CD4-positive, alpha-beta T cell treated with Interferon alpha-2 for 1 hour (primary cell): ENCODE measurements at places on chromosomes 4 and X.

GRCh38 chr4:84451546-84451945 is 47.5 kb downstream of the NKX6-1 start:
- DNase-seq: no peak

GRCh38 chr4:41155194-41155830 is 59.0 kb downstream of the APBB2 start:
- DNase-seq: no peak

DNA sequence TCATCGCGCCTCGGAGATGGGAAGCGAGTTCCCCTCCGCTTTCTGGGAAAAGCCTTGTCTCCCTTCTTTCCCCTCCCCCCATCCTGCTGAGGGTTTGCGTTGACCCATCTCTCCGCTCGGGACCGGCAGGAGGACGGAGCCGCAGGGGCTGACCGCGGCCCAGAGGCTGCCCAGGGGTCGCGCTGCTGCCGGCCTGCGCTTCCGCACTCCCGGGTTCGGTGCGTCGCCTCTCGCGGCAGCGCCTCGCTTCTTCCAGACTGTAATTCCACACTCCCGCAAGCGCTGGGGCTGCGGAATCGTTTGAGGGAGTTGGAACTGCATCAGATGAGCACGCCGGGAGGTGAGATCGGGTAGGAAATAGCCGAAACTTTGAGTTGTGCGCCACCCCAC is 88.3 kb downstream of the BCOR start:
- DNase-seq: no peak

- DNase-seq: peak; percentile 17
Observed at GRCh38 chr4:37685823-37686372, 278 bp downstream of the RELL1 start.

GRCh38 chr4:169062897-169063244 is 52.8 kb upstream of the CBR4 start:
- no peak for DNase-seq
